ENCODE measurements at places on chromosomes 1 and 21.
A peak's percentile ranks its signal among the peaks of the same experiment; 100 is the strongest.

- no peak for DNase-seq
These were observed 34.5 kb upstream of the RALGPS2 start for GRCh38 chr1:178690496-178690895.

DNA sequence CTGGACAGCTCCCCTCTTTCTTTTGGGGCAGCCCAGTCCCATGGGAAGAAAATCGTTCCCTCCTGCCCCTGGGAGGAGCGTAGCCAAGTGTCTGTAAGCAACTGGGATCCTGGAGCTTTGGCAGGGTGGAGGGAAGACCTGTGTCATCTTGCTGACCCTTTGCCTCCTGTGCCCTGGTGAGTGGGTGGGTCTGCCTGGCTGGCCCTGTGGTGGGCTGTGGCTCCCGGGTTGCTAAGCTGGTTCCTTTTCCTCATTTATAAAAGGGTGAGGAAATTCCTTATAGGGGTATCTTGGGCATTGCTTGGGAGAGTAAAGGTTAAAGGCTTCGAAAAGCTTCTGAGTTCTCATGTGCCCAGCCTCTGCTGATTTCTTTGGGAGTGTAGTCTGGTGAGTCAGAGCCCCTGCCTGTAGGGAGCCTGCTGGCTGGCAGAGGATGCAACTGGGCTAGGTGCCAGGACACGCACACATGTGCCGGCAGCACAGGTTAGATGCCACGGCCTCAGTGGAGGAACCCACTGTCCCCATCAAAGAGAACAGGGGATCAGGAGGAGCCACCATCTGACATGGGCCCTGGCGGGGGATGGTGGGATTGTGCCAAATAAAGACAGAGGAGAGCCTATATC is 85.2 kb downstream of the ARHGEF10L start:
- no peak for DNase-seq

DNA sequence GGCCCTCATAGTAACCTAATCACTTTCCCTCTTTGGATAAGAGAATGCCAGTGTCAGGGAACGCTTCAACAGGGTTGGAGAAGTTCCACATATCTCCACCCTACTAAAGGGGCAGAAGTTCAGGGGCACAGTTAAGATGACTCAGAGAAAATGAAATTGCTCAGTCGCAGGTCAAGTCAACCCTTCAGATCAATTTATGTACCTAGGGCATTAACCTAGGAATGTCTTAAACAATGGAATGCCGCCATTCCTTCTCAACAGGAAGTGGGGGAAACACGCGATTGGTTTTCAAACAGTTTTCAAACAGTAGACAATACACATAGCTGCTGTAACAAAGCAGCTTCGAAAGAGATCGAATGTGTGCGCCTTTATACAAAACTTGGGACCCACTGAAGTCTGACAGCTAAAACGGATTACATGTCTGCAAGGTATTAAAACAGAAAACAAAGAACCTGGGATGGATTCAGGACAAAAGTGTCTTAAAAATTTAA is 897 bp downstream of the SLC25A24 start:
- no peak for DNase-seq

GRCh38 chr1:204806943-204807687 is 63.5 kb upstream of the NFASC start:
- DNase-seq, result peak; percentile 66

DNA sequence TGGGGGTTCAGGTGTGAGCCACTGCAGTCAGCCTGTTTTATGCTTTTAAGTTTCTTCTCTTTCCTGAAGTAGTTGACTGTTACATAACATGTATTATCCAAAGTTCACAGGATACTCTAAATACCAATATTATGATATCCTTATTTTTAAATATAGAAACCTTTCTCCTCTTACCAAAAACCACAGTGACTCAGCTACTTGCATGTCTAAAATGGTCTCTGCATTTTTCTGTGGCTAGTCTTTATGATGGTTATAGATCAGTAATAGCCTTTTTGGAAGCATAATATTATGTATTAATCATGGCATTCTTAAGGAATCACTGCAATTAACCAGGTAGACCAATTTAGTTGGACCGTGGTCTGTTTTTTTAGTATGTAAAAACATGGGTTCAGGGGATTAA is 210.8 kb upstream of the CACYBP start:
- DNase-seq, result no peak

DNA sequence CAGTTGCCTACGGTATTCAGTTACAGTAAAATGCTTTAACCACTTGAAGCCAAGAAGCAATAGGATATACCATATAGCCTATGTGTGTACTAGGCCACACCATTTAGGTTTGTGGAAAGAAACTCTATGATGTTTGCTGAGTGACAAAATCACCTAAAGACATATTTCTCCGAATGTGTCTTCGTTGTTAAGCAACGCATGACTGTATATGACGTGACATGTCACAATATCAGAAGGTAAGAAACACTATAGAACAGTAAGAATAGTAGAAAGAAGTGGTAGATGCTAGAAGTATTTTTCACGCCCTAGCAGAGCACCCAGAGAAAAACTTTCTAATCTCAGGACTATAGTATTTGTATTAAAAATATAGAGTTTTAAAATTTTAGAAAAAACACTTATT is 1188.2 kb upstream of the B3GALT2 start:
- DNase-seq, result no peak

- DNase-seq, result no peak
These were observed 7.9 kb upstream of the NBPF1 start for GRCh38 chr1:16621300-16621658.

DNA sequence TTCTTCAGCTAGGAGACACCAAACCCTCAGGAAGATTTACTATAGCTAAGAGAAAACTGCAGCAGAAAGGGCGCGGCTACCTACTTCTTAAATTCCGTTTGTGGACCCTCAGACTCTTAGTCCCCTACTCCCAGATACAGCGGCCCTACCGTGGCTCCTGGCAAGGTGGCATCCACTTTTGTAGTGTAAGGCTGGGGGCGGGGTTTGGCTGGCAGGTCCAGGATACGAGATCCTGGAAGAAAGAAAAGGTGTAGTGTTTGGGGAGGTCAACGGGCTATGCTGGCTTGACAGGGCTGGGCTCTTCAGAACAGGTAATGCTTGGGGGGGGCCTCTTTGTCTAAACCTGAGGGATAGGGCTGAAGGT is 280 bp downstream of the CREB3L4 start:
- no peak for DNase-seq

- no peak for DNase-seq
These were observed 648.3 kb downstream of the KIF26B start for GRCh38 chr1:245802941-245803665.

DNA sequence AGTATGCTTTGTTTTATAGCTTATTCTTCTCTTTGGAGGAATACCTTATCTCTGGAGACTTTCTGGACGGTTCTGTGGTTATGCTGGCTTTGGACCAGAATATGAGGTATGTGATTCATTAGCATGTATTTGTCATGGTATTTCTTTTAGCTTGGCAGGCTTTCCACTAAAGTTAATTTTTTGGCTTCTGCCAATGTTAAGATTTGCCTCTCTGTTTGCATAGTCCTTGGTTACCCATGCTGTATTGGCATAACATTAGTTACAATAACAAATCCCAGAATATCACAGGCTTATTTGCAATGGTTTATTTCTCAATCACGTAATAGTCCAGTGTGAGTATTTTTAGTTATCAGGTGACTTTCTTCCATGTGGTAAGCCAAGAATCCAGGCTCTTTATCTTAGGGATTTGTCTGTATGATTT is 9.7 kb downstream of the ZMPSTE24 start:
- DNase-seq, result no peak

GRCh38 chr1:234586304-234586703 is 23.7 kb downstream of the IRF2BP2 start:
- DNase-seq, result no peak

DNA sequence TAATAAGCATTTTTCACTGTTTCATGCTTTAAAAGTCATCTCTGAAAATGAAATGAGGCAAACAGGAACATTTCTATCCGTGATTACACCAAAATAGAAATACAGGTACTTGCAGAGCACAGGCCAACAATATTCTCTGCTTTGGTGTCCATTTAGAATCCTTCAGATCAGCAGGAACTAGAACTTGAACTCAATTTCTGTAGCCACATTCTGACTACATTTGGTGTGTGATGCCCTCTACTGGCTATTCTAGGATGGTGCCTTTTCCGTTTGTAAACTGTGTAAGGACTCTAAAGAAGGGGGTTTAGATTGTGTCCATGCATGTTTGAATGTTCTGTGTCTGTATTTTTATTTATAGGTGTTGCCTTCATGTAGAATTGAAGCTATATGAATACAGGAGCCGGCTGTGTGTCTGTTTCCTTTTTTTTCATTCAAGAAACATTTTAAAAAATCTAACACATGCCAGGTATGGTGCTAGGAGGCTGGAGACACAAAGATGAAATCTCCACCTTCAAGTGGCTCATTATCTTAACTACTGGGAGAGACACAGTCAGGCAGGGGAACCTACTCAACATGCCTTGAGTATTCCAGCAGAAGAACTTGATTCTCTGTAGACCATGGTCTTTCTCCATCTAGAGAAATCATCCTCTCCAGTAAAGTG is 7.6 kb upstream of the ZNF326 start:
- DNase-seq, result no peak

- no peak for DNase-seq
These were observed 7.6 kb upstream of the FNBP1L start for GRCh38 chr1:93440272-93440671.

- DNase-seq, result no peak
These were observed 46.3 kb upstream of the IRF2BP2 start for GRCh38 chr1:234656070-234656895.

Measured in stimulated activated CD8-positive, alpha-beta memory T cell treated with anti-CD3 and anti-CD28 coated beads, Interleukin-4, amount 100 ng/mL, for 1 hour (primary cell).